Hematopoietic multipotent progenitor cell treated with erythropoietin and hydrocortisone succinate and interleukin-3 and kit ligand, for 6 days (in vitro differentiated cells): ENCODE measurements at places on chromosomes 7 and 10.

GRCh38 chr10:11866199-11866925 is 43.2 kb downstream of the PROSER2 start:
- DNase-seq = no peak

GRCh38 chr10:67783606-67784294 is 54.2 kb downstream of the DNAJC12 start:
- DNase-seq = no peak

- no peak for DNase-seq
Observed at GRCh38 chr7:34995757-34996156, 41.5 kb downstream of the DPY19L1 start.

- DNase-seq = no peak
Observed at GRCh38 chr10:75995720-75996119, 564.3 kb downstream of the LRMDA start.

DNA sequence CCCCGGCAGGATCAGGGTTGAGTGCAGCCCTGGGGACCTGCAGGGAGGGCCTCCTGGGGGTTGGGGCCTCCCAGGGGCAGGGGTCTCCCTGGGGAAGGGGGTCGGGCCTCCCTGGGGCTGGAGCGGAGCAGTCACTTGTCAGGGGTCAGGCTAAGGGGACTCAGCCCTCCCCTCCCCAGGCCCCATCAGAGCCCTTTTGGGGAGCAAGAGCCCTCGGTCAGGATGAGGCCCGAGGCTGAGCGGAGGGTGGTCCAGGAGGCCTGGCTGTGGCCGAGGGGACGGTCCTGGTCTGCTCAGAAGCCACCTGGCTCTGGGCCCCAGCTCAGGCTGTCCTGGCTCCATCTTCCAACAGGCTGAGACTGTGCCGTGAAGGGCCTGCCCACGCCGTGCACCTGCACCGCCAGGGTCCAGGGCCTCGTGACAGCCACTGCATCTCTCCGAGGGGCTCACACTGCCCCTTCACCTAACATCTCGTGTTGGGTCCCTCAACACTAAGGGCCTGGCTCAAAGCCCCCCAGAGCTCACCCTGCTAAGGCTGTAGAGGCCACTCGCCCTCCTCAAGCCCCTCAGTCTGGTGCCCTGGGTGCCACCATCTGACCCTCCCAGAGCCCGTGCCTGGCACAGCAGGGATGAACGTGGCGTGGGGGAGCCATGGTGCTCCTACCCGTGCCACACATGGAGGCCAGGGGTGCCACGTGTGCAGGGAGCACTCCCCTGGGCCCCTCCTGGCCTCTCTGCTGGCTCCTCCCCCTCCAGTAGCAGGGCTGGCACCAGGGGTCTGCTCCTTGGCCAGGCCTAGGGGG is 12.9 kb downstream of the BHLHA15 start:
- DNase-seq = no peak

- DNase-seq = no peak
Observed at GRCh38 chr7:41969561-41970105, 266.7 kb upstream of the INHBA start.

DNA sequence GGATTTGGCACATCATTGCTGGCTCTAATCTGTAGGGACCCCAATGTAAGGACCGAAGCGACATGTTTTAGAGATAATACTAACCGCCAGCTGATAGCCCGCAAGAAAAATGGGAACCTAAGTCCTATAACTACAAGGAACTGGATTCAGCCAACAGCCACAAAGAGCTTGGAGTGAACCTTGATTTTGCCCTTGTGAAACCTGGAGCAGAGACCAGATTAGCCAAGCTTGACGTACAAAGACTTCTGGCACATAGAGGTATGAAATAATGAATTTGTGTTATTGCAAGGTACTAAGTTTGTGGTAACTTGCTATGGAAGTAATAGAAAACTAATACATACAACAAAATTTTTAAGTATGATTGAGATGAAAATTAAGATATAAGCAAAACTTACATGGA is 246.9 kb downstream of the AGMO start:
- no peak for DNase-seq

DNA sequence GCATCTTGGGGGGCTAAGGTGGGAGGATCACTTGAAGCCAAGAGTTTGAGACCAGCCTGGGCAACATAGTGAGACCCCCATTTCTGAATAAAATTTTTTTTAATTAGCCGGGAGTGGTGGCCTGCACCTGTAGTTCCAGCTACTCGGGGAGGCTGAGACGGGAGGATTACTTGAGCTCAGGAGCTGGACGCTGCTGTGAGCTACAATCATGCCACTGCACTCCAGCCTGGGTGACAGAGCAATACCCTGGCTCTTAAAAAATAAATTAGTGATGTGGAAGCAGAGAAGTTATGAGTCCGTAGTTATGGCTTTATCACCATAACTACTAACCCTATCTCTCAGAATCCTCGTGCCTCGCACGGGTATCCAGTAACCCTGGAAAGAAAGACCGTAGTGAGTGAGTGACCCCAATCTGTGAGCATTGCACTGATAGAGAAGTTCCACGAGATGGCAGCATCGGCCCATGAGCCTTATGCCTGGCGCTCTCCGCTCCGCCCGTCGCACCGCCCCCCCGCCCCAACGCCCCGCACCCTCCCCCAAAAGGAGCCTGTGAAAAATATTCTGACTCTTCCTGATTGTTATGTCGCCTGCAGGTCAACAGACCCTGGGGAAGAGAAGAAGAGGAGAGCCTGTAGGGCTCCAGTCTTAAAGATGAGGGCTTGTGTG is 4.9 kb upstream of the SLC29A3 start:
- DNase-seq = peak; percentile 84

DNA sequence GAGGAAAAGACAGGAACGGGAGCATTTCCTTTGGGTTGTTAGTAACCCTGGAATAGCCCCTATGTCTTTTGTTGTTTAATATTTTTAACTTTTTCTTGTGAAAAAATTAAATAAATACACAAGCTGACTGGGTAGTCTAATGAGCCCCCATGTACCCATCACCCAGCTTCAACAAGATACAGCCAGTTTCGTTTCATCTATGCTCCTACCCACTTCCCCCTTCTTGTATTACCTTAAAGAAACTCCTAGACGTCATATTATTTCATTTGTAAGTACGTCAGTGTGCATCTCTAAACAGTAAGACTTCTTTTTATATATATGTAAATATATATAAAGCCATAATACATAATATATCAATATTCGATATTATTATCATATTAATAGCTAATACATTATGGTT is 42.8 kb upstream of the NUB1 start:
- DNase-seq = no peak

- DNase-seq = no peak
Observed at GRCh38 chr10:58268454-58268945, 462 bp upstream of the CISD1 start.

GRCh38 chr7:157032644-157033482 is 22.4 kb upstream of the MNX1 start:
- no peak for DNase-seq

GRCh38 chr7:121341933-121342332 is 13.1 kb downstream of the WNT16 start:
- DNase-seq = no peak

DNA sequence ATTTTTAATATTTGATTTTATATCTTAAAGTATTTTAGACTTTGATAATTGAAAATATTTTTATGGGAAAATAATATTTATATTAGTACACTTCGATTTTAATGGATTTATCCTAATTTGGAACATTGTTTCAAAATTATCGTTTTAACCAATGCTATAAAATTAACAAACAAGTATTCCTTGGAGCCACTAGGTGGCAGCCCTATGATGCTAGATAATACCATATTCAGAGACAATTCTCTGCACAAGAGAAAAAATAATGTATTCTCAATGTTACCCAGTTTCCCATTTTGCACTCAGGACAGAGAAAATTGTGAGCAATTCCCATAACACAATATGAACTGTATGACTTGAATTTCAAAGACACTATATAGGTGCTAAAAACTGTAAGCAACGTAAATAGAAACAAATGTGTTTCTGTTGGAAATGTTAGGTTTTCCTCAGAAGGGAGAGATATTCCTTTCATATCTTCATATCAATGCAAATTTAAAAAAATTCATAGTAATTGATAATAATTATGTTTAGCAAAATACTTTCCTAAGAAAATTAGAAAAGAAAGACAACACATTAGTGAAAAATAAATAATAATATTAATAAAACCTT is 237.8 kb downstream of the SEMA3E start:
- DNase-seq = peak; percentile 75

DNA sequence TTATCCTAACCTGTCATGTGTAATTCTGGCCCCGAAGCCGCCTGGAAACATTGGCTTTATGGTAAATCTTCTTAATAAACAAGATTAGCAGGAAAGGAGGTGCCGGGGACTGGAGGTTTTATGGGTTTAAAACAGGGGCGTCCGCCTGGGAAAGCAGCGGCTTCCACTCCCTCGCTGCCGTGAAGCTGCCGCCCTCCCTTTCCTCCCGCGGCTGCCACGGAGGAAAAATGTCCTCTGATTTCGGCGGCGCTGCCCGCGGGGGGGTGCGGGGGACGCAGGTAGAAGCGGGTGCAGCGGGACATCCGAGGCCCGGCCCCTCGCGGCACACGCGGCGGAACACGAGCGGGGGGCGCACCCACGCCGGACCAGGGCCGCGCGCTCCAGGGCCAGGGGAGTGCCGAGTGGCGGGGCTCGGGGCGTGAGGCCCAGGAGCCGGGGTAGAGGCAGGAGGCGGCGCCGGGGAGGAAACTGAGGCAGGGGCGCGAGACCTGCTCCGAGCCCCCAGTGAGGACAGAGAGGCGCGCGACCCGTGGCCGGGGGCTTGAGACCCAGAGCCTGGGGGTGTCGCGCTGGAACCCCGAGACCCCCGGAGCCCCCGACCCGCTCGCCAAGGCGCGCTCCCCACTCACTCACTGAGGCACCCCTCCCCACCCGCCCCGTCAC is 993 bp downstream of the PTPRN2 start:
- DNase-seq = no peak

DNA sequence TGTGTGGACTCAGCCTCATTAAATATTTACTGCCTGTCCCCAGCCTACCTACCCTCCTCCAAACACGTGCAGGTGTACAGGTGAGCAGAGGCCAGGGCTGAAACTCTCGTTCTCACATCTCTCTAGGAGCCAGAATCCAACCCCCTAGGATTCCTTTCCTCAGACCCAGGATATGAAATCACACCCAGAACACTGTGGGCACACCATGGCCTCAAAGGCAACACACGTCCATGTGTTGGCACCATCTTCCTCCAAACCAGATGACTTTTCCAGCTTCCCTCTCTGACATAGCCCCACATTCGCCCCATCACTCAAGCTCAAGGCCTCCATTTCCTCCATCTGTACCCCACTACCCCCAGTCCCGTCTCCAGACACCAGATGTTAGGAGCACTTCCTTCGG is 51.8 kb upstream of the DUSP5 start:
- DNase-seq = no peak

DNA sequence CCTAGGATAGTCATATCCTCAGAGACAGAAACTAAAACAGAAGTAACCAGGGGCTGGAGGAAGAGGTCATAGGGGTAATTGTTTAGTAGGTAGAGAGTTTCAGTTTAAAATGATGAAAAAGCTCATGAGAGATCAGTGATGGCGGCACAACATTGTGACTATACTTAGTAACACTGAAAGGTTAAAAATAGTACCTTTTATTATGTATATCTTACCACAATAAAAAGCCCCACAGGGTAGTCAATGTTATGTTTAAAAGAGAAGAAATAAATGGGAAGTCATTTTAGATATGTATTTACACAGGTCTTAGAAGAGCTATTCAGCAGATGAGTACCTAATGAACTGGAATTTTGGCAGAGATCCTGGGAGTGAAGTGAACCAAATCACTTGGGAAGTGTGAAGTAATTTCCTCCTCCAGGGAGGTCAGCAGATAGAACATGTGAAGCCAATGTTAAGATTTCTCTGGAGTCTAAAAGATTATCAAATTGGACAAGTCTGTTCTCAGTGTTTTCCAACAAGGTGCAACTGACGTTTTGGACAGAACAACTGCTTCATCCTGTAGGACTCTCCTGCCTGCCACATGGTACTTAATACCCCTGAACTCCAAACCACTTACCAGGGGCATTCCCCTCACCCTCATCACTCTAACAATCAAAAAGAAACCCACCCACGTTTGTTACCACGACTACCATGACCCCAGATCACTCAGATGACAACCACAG is 6.4 kb downstream of the CDCA7L start:
- DNase-seq = no peak

DNA sequence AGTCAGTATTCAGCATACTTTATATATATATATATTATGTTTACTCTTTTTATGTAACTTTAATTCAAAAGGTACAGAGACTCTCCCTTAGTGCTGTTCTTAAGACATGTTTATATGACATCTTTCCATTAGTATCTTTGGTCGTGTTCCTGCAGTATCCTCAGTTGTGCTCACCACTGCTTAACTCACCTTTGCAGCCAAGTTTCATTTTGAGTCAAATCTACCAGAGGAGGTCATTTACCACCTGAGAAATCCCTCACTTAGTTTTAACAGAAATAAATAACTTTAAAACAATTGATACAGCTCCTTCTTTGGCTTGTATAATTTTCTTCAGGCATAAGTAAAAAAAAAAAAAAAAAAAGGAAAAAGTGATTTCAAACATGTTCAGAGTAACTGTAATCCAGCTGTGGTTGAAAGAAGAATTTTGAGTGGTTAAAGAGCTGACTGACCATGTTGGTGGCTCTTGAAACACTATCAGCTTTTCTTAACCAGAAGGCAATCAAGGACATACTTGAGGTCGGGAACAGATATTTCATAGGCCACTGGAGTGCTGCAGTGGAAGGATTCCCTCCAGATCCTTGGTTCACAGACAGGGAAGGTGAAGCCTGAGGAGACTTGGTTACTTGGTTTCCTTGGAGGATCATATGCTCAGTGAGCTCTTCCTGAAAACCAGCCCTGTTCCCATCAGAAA is 116.8 kb downstream of the AUTS2 start:
- DNase-seq = no peak

DNA sequence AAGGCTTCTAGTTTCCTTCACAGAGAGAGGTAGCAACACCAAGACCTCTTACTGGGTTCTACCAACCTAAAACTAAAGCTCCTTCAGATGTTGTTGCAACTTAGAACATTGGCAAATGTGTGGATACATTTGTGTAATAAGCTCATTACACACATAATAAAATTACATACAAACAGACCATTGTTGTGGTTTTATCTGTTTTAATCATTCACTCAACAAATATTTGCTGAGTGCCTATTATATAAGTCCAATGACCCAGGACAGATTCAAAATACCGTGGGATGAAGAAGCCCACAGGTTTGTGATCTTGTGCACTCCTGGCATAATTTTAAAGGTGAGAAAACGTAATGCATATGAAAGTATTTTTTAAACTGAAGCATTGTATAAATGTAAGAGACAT is 160.4 kb upstream of the NPVF start:
- no peak for DNase-seq

DNA sequence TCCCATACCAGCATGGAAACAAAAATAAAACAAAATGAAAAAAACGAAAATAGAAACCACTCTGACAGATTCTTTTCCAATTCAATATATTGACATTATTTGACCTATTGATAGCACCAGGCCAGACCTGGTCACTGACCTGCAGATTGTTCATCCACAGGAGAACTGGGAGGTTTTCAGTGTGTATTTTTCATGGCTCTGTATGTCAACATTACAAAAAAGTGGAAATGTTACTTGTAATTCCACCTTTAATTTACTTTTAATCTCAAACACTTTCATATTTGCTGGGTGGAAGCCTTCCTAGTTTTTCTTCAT is 2.9 kb downstream of the HKDC1 start:
- DNase-seq = no peak

- no peak for DNase-seq
Observed at GRCh38 chr7:137795211-137795610, 51.6 kb downstream of the DGKI start.

GRCh38 chr7:3937605-3938004 is 636.6 kb downstream of the SDK1 start:
- DNase-seq = no peak
